Trophoblast cell (in vitro differentiated cells and primary cell): ENCODE measurements at places on chromosomes 1 and 21.

DNA sequence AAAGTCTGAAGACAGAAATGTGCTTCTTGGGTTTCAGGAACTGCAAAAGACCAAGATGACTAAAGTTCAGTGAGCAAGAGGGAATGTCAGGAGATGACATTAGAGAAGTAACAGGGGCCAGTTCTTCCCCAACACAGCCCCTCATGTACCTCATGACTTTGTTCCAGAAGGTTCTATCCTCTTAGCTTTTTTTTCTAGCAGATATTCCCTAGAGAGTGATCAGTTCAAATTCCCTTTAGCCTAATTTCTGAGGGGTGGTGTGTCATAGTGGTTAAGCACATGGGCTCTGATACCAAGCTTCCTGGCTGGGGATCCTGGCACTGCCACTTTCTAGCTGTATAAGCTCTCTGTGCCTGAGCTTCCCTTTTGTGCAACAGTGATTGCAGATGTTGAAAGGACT, 108.0 kb downstream of the LBR start:
- no peak for DNase-seq

- DNase-seq = no peak
Observed at GRCh38 chr1:197424380-197424779, 156.3 kb downstream of the CRB1 start.

DNA sequence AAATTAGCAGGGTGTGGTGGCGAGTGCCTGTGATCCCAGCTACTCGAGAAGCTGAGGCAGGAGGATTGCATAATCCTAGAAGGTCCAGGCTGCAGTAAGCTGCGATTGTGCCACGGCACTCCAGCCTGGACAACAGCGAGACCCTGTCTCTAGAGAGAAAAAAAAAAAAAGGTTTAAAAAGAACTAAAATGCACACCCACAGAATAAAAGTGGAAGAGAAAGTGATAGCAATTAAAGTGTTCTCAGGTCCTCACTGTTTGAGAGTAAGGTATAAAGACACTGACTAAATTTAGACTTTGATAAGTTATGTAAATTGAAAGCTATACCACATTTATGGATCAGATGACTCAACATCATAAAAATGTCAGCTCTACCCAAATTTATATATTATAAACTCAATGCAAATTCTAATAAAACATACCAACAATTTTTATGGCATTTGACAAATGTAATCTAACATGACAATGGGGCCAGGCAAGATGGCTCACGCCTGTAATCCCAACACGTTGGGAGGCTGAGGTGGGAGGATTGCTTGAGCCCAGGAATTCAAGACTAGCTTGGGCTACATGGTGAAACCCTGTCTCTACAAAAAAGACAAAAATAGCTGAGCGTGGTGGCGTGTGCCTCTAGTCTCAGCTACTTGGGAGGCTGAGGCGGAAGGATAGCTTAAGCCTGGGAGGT, 11.8 kb downstream of the ZBTB17 start:
- no peak for DNase-seq

- DNase-seq = no peak
Observed at GRCh38 chr1:159274631-159275030, 27.5 kb upstream of the FCER1A start.

GRCh38 chr1:43861337-43861736, 72.3 kb upstream of the ARTN start:
- no peak for DNase-seq

DNA sequence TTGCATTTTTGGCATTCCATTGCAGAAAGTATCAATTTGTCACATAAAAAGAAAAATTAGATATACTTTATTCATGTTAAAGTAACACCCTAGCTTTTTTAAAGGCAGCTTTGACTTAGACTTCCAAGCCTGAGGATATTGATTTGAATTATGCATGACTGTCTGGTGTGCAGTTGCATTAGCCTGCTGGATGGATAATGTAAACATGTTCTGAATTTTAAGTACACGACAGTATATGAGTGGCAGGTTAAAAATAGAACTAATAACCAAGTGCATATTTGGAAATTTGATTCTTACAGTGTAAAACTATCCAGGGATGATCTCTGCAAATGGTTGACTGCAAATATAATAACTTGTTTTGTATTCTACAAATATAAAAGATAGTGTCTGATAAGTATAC, 124.0 kb downstream of the SYT14 start:
- DNase-seq = no peak
